ENCODE measurements at places on chromosomes 11 and 22.
A peak's percentile ranks its signal among the peaks of the same experiment; 100 is the strongest.

DNA sequence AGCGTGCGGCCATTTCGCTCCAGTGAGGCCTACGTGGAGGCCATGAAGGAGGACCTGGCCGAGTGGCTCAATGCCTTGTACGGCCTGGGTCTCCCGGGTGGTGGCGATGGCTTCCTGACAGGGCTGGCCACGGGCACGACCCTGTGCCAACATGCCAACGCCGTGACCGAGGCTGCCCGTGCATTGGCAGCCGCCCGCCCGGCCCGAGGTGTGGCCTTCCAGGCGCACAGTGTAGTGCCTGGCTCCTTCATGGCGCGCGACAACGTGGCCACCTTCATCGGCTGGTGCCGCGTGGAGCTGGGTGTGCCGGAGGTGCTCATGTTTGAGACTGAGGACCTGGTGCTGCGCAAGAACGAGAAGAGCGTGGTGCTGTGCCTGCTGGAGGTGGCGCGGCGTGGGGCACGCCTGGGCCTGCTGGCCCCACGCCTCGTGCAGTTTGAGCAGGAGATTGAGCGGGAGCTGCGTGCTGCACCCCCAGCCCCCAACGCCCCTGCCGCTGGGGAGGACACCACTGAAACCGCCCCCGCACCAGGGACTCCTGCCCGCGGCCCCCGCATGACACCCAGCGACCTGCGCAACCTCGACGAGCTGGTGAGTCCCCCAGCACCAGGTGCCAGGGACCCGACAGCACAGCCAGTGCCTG, 1.8 kb downstream of the GAS2L1 start:
- DNase-seq = no peak

GRCh38 chr11:121291896-121292494, 576 bp upstream of the SC5D start:
- peak; percentile 7 for DNase-seq

DNA sequence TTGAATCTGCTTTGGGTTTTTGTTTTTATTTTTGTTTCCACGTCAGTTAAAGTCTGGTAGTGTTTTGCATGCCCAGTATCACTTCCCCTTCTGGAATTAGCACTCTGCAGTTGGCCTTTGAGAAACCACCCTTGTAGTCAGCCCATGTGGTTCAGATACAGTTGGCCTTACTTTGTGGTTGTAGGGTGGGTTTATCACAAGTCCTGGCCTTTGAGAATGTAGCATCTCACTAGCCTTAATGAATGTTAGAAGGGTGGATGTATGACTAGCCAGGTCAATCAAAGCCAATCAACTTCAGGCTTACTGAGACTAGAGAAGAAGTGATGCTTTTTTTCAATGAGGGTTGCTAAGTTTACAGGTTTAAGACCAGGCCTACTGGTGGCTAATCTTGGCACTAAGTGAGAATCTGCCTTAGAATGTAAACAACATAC, 19.8 kb downstream of the ARL14EP start:
- no peak for DNase-seq

GRCh38 chr22:37484480-37485394, 1.4 kb downstream of the MFNG start:
- DNase-seq = no peak

GRCh38 chr11:20208622-20209111, 48.4 kb upstream of the DBX1 start:
- no peak for DNase-seq

DNA sequence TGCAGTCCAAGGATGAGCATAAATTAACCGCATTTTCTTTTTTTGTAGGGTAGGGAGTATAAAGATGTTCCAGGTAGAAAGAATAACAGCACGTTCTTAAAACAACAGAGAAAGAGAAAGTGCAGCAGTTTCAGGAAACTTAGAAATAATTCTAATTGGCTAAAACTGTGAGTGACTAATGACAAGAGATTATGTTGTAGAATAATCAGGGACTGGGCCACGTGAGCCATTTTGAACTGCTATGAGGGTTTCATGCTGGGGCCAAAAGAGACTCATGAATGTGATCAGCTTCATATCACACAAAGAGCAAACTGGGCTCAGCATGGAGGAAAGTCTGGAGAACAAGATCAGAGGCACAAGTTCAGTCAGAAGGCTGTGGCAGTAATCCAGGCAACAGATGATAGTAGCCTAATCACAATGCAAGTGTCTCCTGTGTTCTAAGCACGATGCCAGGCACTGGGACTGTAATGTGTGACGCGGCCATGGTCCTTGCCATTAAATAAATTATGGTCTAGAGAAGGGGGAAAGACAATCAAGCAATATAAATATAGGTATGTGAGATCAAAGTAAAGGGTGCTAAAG, 17.9 kb downstream of the CWF19L2 start:
- no peak for DNase-seq

DNA sequence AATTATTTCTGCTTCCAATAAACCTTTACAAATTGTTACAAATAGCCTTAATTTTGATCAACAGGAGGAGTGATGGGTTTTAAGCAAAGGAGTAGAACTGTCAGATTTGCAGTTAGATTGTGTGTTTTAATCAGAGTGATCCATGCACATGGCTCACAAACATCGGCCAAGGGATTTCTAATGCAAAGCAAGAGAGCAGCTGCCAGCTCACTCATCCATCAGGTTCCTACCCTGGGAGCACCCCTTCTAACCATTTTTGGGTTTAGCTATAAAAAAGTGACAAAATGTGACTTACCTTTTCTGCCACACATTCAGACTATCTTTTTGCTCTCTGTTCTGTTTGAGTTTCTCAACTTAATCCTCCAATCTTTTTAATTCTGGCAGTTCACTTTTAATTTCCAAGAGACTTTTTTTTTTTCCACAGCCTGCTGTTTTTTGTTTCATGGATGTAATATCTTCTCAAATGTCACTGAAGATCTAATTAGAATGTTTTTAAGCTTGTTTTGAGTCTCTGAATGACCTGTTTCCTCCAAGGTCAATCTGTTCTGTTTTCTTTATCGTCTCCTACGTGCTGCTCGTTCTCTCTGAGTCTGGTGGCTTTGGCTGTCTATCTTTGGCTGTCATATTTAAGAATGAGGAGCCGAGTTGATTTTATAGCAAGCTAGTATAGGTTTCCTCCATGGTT, 6.0 kb downstream of the IZUMO1R start:
- DNase-seq = no peak

DNA sequence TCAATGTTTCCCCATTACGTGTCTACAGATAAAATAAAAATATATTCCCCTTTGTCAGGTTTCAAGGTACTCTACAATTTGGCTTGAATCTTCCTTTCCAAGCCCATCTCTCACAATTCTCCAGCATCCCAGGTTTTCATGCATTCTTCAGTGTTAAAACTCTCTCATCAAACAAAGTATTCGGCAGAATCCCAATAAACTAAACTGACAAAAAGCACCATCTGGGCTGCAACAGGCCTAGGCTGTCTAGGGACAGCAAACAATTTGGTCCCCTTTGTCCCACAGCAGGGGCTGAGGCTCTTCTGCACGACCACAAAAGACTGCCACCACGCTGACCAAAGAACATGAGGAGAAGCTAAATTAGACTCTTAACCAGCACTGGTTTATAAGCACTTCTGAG, 159.4 kb downstream of the CADM1 start:
- DNase-seq = no peak

DNA sequence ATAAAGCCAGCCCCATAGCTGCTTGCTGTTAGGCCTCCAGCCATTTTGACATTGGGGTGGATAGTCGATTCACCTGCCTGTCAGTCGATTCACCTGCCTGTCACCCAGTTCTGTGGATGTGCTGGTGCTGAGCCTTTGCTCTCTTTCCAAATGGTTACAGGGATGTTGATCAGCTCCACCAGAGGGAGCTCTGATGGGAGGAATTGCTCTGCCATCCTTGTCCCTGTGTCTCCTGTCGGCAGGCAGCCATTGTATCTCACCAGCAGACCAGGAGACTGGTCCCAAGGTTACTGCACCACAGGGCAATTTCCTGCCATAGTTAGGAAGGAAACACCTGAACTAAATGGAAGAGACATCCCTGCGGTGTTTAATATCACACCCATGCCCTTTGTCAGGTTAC, 6.1 kb downstream of the MPEG1 start:
- peak; percentile 52 for DNase-seq

GRCh38 chr11:44047931-44048431, at the start of gene ACCSL:
Gene ACCSL (plus strand): TSS chr11:44047981. CDS start chr11:44048037, 56 bp downstream.
- no peak for DNase-seq

DNA sequence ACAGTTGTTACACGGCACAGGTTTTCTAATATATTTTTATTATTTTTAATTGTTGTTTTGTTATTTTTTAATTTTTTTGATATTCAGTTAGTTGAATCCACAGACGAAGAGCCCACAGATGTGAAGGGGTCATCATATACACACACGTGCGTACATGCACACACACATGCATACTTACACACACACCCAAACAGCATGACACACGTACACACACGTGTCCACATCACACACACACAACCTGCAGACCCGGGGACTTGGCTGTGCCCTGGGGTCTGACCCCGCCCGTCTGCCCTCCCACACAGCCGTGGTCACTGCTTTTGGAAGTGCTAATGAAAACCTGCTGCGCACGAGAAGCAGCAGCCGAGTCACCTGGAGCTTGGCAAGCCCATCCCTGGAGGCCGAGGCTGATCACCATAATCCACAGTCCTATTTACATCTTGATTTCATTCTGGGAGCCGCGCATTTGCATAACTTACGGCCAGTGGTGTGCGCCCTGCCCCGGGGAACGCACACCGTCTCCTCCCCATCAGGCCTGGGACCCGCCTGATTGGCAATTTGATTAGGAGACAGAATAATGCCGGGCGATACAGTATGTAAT, 110.3 kb downstream of the BRD1 start:
- no peak for DNase-seq

DNA sequence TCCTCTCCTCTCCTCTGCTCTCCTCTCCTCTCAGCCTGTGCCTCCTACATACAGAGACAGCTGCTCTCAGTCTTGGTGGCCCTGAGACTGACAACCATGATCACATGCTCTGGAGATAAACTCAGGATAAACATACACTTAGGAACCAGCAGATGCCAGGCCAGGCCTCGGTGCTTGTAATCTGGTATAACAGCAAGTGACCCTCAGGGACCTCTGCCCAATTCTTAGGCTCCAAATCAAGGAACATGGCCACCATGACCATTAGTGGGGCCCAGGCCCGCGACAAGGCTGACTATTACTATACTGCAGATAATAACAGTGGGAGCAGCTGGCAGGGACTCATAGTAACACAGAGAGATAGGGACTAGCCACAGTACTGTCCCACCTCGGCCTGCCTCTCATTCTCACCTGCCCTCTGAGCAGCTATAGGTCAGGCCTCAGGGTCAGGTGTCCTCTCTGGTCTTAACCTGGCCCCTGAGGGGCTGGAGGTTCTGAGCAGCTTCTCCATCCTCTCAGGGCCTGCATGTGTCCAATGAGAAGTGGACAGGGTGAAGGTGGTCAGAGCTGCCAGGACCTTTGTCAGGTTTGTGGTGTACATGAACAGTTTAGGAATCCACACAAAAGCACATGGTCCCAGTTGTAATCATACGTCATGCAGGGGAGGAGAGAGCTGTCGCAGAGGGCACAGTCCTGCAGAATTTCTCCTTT, 106.1 kb downstream of the GGTLC2 start:
- DNase-seq = no peak

- DNase-seq = no peak
These were observed 1.2 kb upstream of the MARK2 start for GRCh38 chr11:63837739-63838138.

DNA sequence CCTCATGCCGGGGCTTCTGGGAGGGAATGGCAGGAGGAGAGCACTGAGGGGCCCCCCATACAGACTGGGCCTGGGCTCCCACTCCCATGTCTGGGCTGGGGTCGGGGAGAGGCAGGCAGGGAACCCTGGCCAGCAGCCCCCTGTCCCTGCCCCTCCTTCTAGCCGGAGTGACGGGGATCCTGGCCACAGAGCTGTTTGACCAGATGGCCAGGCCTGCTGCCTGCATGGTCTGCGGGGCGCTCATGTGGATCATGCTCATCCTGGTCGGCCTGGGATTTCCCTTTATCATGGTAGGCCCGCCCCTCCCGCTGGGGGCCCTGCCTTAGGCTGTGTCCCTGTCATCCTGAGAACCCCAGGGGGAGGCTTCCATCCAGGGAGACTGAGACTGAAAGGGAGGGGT, 10.0 kb upstream of the MIF start:
- DNase-seq = no peak

GRCh38 chr11:64654958-64655541, 64.0 kb downstream of the SLC22A12 start:
- no peak for DNase-seq

All from cardiac muscle cell (in vitro differentiated cells and primary cell).